ENCODE measurements at places on chromosomes 3 and 15.

DNA sequence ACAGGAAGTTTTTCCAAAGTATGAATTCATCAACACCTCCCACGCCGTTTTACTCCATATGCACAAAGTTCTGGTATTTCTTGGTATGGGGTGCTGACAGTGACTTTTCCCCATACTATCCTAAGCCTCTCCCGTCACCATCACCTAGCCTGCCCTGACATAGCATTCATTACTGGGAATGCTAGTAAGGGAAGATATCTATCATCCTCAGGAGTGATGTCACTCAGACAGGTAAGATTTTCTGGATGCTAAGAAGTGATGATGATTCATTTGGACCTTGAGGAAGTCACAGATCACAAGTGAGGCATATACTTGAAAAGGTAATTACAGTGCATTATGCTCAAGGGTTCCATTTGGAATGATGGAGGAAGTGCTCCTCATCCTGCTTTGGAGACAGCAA, 355.1 kb upstream of the STAC start:
- no peak for DNase-seq

DNA sequence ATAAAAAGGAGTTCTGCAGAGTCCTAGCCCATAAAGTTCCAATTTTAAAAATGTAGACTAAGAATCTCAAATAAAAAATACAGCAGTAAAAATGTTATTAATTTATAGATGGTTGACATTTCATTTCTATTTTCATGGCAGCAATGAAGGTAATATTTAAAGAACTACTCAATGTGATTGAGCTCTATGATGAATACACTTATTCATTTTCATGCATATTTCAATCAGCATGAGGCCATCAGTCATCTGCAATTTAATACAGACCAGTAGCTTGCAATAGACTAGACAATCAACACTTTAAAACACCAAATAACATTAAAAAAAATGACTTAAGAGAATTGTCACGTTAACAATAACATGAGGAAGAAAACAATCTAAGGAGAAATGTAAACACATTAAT, 1295.8 kb upstream of the ALCAM start:
- no peak for DNase-seq

- no peak for DNase-seq
Measured at GRCh38 chr3:144119633-144120032, 148.0 kb downstream of the DIPK2A start.

DNA sequence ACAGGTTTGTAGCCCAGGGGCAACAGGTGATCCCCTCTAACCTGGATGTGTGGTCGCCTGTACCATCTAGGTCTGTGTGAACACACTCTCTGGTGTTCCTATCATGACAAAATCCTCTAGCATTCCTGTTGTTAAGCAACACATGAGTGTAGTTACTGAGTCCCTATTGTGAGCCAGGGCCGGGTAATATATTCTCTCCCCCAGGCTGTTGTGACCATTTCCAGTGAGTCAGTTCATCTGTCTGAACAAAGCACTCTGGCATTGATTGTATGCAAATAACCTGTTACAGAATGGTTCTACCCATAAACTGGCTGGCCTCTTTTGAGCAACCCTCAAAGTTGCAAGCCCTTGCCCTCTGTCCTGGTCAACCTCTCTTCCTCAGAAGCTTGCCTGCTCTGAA, 2.6 kb upstream of the FLNB start:
- DNase-seq, result no peak

GRCh38 chr3:9000041-9000440, 36.8 kb upstream of the RAD18 start:
- no peak for DNase-seq

GRCh38 chr3:117628823-117629291, 919.3 kb downstream of the TUSC7 start:
- DNase-seq, result no peak
